Amygdala (tissue), 56 donors: ENCODE measurements at places on chromosomes 4 and X.
A peak's percentile ranks its signal among the peaks of the same experiment; 100 is the strongest.

GRCh38 chr4:71586087-71586763, 197.7 kb downstream of the GC start:
- DNase-seq, result no peak

DNA sequence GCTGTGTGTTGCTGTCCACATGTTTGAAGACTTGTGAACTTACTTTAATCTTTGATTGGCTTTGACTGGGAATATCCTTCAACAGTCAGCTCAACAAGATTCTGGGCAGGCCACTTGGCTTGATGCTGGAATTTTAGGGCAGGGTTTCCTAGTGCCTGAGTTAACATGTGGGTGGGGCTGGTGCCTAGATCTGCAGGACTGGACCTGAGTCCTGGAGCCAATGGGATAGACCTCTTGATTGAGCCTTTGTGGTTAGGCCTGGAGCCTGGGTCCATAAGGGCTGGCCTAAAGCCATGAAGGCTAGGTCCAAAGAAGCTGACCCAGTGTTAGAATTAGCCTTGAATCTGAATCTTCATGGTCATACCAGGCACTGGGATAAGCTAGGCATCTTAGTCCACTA, 757.1 kb upstream of the ADGRL3 start:
- no peak for DNase-seq

DNA sequence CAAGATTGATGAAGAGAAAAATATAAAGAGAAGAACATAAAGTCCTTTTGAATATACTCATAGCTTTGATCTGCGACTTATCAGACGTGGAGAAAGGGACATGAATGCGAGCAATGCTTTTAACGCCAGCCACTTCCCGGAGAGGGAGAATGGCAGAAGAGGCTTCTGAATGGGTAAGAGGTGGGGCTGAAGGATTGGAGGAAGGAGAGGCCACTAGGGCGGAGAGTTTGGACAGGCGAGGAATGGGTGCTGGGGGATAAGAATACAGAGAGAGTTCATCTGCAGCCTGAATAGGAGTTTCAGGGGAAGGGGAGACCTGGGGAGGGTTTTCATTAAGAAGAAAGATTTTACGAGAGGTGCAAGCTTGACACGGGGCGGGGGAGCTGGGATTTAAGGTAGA, 2534.9 kb downstream of the PCDH7 start:
- no peak for DNase-seq

GRCh38 chrX:17818726-17819125, 42.4 kb downstream of the RAI2 start:
- DNase-seq, result no peak

GRCh38 chr4:38368613-38369012, 295.4 kb upstream of the KLF3 start:
- DNase-seq, result no peak

DNA sequence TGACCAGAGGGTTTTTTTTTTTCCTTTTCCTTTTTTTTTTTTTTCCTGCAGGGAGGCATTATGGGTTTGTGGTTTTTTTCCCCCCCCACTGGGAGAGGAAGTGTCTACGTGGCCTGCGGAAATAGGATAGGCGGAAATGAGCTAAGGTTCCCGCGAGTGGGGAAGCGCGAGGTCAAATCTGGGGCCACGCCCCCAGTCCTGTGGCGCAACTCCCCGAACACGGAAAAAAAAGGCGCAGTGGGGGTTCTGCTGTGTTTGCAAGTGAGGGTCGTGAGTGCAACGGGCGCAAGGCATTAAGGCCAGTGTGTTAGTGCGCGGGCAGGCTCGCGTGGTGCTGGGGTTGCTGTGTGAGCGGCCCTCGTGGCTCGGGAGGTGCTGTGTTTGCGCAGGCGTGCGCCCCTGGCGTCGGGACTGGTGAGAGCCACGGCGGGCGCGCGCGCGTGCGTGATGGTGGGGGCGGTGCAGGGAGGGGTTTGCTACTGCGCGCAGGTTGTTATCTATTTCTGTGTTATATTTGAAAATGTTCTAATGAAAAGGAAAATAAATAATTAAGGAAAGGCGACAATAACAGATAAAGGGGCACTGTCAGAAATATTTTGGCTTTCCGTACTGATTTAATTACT, 685 bp upstream of the MORF4L2 start:
- DNase-seq, result peak; percentile 81

GRCh38 chr4:173522160-173522950, 7.7 kb downstream of the HAND2 start:
- peak; percentile 12 for DNase-seq

GRCh38 chr4:160563552-160564282, 1460.8 kb downstream of the RAPGEF2 start:
- no peak for DNase-seq

DNA sequence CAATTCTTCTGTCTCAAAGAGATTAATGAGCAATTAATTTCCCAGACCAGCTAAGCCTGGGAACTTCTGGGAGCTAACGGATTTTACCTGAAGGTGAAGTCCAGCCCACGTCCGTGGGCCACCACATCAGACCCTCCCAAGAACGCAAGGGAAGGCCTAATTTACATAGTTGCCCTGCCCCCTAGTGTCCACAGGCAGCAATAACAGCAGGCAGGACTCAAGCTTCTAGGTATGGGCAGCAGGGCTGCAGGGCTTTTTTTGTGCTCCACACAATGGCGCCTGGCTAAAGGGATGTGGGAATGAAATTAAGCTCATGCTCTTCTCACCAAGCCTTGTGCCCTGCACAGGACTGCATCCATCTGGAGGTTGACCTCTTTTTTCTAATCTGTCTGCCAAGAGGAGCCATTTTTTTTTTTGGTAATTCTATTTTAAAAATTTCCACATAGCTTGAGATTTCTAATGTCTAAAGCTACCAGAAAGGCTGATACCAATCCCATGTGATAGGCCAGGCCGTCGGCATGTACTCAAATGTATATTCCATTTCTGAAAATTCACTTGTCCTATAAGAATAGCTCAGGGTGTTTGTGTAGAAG, 111.9 kb upstream of the TMEM164 start:
- DNase-seq, result peak; percentile 4

DNA sequence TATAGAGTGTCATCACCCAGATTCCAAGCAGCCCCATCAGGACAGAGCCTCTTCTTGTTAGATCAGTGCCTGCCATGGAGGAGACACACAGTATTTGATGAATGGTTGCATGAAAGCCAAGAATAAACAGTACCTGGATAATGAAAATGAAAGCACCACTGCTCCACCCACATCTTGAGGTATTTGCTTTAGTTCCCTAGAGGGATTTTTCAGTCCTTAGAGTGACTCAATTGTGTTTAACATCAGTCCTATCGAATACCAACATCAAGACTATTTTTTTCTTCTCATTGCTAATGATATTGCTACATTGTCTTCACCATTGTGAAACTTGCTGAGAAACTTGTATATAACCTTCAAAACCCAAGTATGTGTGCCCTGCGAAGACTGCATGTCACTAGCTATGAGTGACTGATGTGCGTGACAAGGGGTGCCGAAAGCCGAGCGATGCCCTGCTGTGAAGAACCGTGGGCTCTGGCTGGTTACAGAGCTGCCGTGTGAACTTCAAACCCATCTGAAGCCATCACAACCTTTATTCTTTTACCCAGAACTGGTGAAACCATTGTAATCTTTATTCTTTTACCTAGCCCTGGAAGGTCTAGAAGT, 211.3 kb upstream of the FAT1 start:
- no peak for DNase-seq

DNA sequence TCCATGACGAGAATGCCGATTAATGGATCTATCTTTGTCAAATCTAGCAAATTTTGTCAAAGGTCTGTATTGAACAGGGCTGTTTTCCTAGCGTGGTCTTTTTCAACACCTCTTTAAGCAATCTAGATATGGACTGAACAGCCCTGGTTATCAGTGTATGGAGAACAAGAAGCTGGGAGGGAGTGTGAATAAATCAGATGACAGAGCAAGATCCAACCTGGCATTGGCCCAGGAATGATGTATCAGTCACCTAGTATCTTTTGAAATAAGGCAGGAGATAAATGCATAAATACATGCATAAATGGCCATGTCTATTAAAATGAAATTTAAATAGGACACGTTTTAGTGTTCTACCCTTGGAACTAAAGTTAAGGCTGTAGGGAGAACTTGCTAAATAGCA, 15.7 kb upstream of the AP1S2 start:
- DNase-seq, result no peak

DNA sequence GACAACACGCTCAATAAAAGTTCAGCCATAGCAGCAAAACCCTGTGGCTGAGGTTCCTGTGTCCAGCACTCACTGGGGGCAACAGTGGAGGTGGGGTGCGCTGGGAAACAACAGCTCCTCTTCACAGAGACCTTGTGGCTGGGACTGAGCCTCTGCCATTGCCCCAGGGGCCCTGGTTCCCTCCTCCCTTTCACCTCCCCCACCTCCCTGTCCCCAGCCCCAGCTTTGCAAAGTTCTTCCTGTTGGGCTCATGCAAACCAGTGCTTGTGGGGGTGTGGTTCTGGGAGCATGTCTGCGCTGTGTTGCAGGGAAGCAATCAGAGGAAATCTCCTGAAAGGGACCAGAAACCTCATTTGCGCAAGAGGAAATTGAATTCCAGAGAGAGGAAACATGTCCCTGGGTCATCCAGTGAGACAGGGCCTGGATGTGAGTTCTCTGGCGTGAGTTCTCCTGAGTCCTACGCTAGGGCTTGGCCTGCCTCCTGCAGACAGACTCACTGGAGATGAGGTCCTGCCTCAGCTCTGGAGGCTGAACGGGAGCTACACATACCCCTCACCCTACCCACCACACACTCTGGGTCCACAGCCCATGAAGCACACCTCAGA, 7.4 kb downstream of the FATE1 start:
- DNase-seq, result no peak

GRCh38 chr4:7928711-7929110, 10.9 kb downstream of the AFAP1 start:
- no peak for DNase-seq

DNA sequence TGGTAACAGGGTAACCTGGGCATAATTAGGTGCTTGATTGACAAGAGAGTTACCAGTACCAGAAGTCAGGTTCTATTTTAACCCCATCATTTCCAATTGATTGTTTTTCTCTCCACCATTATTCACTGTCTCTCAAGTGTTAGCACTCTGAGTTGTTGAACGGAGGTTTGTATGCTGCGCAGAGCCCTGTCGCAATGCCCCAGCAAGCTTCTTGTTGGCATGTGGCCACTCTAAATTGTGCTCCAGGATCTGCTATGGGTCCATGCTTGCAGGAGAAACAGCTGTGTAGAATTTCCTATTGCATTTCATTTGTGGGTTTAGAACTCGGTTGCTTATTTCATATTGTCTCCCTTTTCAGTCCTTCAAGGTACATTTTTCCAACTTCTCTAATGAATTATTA, 98.2 kb downstream of the KLHL8 start:
- DNase-seq, result no peak

DNA sequence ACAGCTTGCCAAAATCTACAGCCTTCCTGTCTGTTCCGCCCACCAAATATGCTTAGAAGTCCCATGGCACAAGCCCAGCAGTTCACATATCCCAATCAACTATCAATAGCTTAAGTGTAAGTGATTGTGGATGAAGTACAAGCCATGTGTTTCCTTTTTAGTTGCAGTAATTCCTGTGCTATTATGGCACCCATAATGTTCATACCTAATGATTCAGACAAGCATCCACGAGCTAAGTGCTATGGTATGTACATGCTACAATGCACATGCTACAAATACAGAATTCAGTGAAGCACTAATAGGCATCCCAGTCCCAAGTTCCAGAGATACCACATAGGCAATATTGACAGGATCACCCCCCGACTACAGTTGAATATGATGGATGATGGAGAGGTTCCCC, 94.5 kb downstream of the PCDH19 start:
- DNase-seq, result no peak

DNA sequence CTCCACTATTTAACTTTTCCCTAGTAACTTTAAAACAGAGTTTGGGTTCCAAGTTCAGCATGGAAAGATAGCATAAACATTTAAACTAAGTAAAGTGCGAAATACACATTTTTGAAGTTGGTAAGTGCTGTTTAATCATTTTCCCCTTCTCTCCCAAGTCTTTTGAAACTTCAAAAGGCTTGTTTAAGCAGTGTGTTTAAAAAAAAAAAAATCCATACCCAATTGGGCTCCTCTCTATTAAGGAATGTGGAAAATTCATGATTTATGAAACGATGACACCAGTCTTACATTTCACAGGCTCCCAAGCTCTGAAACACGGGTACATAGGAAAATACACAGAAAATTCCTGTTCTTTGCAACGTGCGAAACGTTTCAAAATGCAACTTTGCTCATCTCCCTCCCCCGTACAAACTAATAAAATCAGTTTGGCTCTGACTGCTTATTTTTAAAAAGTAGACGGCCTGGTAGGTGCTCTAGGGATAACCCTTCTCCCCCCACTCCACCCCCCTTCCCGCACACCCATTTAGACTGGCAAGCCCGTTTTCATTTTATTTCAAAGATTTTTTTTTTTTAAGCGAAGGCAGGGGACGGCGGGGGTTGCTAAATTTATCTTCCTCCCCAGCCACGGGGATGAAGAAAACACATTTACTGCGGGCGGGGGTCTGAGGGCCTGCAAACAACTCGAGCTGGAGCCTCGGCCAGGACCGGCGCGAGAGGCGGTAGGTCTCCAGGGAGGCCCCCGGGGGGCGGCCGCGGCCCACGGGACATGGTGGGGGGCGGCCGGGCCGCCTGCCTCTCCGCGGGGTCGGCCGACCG, 786 bp upstream of the ZFX start:
- no peak for DNase-seq

DNA sequence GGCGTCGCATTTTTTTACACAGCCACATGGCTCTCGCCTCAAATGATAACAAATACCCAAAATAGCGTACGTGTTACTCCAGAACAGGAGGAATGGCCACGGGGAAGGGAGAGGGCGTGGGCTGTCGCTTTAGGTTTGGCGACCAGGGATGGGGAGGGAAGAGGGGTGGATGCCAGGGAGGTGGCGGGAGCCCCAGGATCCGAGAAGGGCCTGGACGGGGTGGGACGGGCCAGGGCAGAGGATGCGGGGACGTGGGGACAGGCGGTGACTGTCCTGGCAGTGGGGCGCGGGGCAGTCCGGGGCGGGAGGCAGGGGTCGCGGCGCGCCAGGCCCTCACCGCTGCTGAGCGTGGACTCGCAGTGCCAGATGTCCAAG, 631 bp downstream of the TMEM47 start:
- no peak for DNase-seq

DNA sequence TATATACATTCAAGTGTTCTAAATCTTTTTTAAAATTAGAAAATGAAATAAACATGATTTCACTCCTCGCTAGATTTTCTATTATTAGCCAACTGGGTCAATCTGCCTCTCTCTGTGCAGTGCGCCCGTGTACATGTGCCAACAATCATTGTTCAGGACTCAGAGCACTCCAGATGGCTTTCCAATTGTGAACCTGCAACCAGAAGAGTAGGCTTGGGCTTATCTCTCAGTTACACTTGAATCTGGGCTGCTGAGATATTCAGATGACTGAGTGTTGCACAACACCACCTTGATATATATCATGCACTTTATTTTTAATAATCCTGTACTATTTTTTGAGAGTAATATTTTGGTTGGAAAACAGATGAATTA, 184.0 kb upstream of the FSTL5 start:
- DNase-seq, result no peak

- no peak for DNase-seq
Measured at GRCh38 chr4:47270201-47270888, 193.2 kb downstream of the COMMD8 start.

- DNase-seq, result no peak
Measured at GRCh38 chr4:77852892-77853495, 9.6 kb upstream of the MRPL1 start.

GRCh38 chr4:54229631-54230483, 764 bp downstream of the PDGFRA start:
- no peak for DNase-seq

GRCh38 chr4:25030277-25031076, at the start of gene LGI2:
TSS of gene LGI2 (minus strand) at chr4:25030946. CDS start at chr4:25030693, 253 bp downstream.
- DNase-seq, result no peak

- no peak for DNase-seq
Measured at GRCh38 chr4:186918466-186918865, 194.8 kb upstream of the FAT1 start.
